ENCODE measurements at places on chromosomes 7 and 10.
A peak's percentile ranks its signal among the peaks of the same experiment; 100 is the strongest.

DNA sequence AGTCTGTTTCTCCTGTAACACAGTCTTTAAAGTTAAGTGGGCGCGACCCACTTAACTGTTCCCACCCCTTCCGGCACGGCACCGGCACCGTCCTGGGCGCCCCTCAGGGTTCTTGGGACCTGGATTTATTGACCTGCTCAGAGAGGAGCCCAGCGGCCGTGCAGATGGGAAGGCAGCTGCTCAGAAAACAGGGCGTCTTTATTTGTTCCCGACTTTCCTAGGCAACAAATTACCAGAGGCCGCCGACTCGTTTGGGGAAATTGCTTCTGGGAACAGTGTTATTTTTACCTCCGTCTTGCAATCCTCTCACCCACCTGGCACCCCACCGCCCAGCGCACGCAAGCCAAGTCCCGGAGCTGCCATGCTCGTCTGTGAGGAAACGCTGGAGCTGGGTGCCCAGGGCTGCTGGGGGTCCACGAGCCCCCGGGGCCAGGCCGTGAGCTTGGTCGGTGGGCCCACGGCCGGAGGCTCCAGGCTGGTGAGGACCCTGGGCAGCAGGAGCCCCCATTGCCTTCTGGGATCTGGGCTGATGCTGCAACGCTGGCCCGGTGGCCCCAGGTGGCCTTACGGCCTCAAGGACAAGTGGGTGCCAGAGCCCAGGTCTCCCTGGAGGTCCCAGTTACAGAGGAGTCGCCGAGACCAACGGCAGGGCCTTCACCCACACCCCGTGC, 14.9 kb upstream of the ADGRA1 start:
- DNase-seq, result no peak

- no peak for DNase-seq
Observed at GRCh38 chr7:137032436-137032835, 164.0 kb downstream of the CHRM2 start.

- DNase-seq, result no peak
Observed at GRCh38 chr7:47758546-47758945, 176.6 kb upstream of the TNS3 start.

DNA sequence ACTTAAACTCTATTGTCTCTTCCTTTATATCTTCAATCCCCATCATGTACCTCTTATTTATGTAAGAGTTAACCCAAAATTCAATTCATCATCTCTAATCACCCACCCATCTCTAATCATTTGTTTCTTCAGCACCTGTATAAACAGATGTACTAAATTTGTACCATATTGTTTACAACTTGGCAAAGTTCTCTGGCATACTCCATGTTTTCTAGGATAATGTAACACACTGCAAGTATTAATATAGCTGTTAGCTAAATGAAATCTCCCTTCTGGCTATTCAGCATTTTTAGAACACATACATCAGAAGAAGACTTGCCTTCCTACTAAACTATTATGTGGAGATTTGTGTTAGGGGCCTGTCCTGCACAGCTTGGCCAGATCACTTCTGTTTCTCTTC, 33.1 kb downstream of the MALSU1 start:
- no peak for DNase-seq

- DNase-seq, result no peak
Observed at GRCh38 chr10:126199221-126199998, 188.9 kb downstream of the ADAM12 start.

GRCh38 chr7:29214056-29214455, 19.5 kb downstream of the CHN2 start:
- no peak for DNase-seq

DNA sequence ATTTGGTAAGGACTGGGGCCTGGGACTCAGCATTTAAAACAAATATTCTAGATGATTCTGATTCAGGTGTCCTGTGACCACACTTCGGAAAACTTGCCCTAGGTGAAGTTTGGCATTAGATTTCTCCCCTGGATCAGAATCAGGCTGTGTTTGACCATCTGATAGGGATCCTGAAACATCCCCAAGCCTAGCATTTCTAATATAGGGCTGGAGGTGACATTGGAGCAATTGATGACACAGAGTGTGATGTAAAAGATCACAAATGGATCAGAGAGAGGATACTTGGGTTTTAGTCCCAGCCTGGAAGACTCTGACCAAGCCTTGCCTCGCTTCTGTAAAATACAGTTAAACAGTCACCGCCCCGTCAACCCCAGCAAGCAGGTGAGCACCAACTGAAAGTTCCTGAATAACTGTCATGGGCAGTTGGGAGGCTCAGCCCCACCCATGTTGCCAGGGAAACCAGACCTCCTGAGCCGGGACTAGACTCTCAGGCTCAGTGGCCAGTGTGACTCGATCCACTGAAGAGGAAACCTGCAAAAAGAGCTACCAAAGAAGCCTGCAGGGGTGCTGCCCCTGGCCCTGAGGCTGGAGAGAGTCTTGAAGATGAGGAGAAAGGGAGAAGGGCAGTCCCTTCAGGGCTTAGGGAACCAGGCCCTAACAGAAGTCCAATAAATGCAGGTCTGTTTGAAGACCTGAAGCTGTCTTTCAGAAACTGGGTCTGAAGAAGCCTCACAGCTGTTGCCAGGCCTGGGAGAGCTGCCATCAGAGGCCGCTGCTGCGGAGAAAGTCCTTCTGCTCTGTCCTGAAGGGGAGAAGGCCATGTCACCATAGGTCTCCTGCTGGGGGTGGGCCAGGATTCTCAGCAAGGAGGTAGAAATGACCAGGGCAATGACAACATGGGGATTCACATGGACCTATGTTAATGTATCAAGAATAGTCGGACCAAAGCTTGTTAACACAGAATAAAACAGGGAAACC, 126.1 kb upstream of the KCNMA1 start:
- no peak for DNase-seq

- no peak for DNase-seq
Observed at GRCh38 chr10:73623056-73623455, 18.2 kb downstream of the MYOZ1 start.

DNA sequence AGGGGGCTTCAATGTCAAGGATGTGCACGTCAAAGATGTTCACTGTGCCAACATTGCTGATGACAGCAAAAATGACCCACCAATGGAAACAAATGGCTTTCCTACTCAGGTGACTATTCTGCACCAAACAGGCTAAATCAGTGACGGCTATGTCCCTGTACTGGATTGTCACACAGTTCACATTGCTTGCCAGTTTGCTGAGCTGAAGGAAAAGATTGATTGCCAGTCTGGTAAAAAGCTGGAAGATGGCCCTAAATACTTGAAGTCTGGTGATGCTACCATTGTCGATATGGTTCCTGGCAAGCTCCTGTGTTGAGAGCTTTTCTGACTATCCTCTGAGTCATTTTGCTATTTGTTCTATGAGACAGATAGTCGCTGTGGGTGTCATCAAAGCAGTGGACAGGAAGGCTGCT, 202.2 kb upstream of the ETV1 start:
- peak; percentile 35 for DNase-seq

GRCh38 chr10:43214071-43214955, 52.6 kb downstream of the RASGEF1A start:
- no peak for DNase-seq

GRCh38 chr7:151540146-151540545, 20.5 kb upstream of the RHEB start:
- no peak for DNase-seq

GRCh38 chr10:132740588-132740987, 45.4 kb downstream of the NKX6-2 start:
- DNase-seq, result no peak

- DNase-seq, result no peak
Observed at GRCh38 chr7:91636728-91637127, 243.8 kb downstream of the MTERF1 start.

GRCh38 chr10:108169846-108170245, 1005.3 kb upstream of the SORCS1 start:
- no peak for DNase-seq

DNA sequence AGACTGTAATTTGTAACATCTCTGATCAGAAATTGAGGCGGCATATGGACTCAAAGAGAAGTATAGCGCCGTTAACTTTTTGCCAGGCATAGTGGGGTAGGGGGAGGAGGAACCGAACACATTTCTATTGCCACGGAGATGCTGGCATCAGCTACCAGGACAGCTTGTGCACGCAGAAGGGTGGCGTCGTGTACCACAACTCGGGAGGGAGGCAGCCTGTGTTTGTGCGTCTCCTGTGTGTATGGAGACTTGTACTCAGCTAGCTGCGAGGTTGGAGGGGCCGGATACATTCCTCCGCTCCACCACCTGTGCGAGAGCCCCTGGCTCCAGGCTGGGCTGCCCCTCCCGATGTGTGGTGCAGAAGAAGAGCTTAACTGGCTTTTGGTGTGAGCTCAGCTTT, 634.8 kb downstream of the TYW1 start:
- no peak for DNase-seq

GRCh38 chr7:149824748-149825566, 13.2 kb upstream of the ZNF862 start:
- no peak for DNase-seq

DNA sequence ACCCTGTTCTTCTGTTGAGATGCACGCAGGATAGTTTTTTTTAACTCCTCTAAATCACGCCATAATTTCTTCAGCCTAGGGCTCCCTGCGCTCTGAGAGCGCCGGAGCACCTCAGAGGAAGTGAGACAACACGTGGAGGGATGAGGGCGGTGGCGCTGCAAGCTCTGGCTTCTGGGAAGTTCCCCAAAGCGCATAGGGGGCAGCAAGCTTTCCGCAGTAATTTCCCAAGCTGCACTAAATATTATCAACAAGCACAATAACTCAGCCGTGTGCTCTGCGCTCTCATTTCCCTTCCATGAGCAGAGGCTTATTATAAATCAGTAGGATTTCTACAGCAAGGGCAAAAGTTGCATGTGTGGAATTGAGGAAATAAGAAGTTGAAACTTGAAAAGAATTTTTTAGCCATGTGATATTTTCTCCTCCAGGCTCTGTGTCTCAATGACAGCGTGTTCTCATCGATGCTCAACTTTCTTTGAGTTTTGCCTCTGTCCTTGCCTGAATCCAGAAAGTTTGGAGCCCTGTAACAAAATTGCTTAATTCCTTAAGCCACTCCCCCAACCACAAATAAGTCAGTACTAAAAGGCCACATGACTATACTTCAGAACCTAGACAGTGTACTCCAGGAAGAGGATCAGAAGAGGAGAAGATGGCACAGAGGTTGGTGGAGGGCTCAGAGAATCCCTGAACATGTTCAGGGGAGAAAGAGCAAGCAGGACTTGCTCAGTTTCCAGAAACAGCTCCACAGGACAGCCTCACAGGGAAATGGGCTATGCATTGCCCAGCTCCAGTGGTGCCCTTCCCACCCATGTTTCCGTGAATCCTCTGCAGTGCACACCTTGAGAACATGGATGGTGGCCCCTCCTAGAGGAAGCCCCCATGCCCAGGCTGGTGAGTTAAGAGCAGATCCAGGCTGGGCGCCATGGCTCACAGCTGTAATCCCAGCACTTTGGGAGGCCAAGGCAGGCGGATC, 221.5 kb upstream of the GHITM start:
- DNase-seq, result no peak

DNA sequence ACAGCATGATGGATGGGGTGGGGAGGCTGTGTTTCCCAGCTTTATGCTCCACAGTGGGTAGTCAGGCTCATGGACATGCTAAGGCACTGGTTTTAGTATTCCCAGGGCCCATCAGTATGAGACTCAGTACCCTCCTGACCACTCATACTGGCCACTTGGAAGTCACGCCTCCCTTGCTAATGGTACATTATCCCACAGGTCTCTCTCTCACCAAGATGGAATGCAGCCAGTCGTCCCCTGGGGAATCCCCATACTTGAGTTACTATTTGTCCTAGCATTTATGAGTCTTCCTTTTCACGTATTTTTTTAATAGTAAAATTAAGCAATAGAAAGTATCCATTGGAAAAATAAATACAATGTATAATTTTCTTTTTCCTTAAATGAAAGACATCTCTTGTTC, 80.6 kb upstream of the TBX20 start:
- no peak for DNase-seq

DNA sequence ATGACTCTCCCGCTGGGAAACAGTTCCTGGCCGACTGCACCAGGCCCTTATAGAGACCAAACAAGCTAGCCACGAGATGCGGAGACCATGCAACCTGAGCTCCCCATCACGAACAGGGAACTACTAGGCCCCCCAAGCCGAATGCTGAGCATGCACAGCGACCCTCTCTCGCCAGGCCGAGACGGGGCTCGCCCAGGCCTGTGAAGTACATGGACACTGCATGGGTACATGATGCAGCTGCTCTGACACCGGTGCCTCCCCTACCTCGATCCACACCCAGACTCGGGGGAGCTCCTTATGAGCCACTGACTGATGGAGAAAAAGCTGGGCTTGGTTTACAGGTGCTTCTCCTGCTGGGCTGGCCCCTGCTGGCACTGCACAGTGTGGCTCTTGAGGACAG, 72.2 kb upstream of the RHEB start:
- no peak for DNase-seq
